T-helper 1 cell (primary cell): ENCODE measurements at places on chromosomes 5 and 9.

- no peak for DNase-seq
Observed at GRCh38 chr5:62315376-62316175, 9.6 kb downstream of the KIF2A start.

- DNase-seq = no peak
Observed at GRCh38 chr5:116225281-116225922, 140.6 kb downstream of the COMMD10 start.

GRCh38 chr5:180642779-180643178 is 6.6 kb downstream of the FLT4 start:
- DNase-seq = no peak

DNA sequence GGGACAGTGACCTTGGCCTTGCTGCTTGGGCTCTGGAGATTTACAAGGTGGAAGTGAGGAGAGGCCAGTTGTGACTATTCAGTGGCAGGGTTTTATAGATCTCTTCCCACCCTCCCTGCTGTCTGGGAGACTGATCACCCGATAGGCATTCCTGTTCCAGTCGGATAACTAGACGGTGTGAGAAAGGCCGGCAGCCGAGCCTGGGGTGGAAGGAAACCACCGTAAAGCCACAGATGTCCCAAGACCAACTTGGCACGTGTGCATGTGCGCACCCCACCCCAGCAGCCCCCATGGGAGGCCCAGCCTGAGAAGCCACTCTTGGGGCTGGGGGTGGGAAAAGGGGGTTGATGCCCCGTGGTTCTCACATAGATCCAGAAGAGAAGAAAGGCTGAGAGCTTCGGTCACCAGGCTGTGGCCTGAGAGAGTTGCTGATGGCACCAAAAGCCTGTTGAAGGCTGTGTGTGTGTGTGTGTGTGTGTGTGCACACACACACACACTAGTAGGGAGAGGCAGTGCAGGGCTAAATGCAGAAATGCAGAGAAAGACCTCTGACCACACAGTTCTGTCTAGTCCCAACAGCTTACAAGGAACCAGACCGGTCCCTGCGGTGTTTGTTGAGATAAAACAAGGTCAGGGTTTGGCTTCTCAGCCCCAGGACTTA is 225.8 kb downstream of the FANCC start:
- no peak for DNase-seq

GRCh38 chr9:70901013-70901412 is 220.4 kb downstream of the TRPM3 start:
- DNase-seq = no peak

DNA sequence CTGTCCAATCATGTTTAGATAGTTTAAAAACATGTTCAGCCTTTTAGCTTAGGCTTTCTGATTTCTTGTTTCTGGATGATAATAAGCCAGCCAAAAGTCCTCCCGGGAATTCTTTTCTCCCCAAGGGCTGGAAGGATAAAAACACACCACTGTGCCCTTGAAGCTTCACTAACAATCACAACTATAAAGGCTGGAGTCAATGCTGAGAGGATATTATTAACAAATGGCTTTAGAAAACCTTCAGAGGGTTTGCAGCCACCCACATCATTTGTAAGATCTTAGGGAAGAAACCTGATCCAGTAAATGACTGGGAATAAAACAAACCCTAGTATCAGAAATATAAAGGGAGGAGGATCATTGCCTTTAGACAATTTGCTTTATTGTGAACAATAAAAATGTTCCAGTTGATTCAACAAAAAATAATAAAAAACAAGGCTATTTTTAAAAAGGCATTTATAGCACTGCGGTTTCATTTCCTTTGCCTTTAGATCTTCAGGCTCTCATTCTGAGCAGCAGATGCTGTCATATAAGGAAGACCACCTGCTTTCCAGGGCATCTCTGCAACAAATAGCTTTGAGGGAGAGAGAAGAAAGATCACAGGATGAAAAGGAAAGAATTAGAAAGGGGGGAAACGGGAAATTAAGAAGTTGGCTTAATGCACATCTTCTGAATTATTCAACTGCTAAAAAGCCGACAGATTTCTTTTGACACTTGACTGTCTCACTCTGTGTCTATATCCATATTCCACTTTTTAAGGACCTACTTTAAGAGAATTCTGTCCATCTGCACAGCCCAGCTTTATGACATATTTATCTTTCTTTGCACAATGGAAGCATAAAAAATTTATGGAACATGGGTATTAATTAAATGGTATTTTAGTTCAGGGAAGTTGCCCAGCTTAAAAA is 277.2 kb upstream of the SLC24A2 start:
- DNase-seq = no peak

- DNase-seq = no peak
Observed at GRCh38 chr5:124747791-124748686, 1.6 kb upstream of the ZNF608 start.

DNA sequence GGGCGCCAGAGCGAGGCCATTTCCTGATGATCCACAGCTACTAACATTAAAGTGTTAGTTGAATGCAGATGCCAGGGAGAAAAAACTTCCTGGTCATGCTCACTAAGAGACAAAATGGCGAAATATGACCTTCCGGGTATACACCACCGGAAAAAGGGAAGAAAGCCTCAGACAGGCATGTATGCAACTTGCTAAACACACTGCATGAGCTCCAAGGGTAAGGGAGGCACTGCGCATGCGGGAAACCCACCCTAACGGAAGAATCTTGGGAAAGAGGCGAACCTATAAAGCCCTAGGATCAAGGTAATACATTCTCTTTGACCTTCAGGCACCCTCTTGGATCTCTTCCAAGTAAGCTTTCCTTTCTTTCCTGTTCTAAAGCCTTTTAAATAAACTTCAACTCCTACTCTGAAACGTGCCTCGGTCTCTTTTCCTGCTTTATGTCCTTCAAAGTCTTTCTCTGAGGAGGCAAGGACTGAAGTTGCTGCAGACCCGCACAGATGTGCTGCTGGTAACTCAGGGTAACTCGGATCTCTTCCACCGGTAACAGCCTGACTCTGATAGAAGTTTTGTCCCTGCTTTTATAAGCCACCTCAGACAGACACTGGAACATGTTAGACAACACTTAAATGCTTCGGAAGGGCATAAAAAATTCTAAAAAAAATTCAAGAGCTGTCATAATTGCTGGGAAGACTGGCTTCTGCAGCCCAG is 64.9 kb downstream of the DTWD2 start:
- no peak for DNase-seq

DNA sequence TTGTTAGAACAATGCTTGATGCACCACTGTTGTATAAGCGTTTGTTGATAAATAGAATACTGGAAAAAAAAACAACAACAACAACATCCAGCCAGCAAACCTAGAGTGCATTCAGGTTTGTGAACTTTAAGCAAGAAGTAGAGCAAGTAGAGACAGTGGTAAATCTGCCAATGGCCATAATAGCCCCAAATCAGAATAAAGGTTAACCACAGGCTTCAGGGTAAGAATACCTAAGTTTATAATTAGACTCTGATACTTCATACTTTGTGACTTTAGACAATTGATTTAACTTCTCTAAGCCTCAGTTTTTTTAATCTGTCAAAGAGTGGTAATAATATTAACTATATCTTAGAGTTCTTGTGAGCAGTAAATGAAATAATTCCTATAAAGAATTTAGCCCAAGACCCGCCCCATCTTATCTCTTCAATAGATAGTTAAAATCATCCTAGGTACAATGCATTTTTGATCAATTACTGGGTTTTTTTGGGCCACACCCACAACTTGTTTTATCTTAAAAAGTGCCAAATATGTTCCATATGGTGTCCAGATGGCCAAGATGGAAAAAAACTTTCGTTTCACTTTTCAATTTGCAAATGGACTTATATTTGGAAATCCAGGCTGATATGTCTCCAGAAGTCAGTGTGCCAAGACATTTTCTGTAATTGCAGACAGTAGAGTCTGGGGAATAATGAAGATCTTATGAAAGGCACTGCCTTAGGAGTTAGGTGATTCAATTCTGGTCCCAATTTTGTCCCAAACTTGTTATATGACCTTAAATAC is 24.5 kb upstream of the DPYSL3 start:
- DNase-seq = no peak

DNA sequence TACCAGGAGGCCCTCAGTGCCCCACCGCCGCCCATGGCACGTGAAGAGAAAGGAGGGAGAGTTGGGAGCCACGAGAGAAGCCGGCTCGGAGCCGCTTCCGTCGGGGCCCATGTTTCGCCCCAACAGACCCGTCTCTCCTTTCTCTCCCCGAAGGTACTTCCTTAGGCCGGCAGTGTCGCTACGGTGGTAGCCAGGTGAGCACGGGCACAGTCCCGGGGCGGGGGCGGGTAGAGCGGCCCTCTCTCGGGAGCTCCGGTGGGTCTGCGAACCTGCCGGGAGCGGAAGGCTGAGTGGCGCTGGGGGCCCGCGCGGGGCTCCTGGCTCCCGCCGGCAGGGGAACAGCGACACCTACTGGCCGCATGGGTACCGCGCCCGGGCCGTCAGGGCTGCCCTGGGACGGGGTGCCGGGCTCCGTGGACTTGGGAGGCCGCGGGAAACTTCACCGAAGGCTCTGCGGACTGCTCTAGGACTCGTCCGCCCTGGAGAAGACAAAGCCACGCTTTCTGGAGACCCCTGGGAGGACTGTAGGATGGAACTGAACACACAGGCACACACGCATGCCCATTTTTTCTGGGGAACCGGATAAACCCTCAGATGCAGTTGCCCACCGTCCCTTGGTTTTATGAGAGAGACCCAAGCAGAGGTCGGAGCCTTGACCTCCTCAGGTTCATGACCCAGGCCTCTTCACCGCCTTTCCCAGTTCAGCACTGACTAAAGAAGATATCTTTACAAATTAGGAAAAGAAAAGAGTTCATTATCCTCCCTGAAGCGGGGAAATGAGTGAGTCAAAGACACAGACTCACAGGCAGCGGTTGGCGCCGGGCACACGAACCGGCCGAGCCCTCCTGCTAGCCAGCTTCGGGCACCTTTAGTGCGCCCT is 202.5 kb downstream of the MEF2C start:
- peak; percentile 42 for DNase-seq

DNA sequence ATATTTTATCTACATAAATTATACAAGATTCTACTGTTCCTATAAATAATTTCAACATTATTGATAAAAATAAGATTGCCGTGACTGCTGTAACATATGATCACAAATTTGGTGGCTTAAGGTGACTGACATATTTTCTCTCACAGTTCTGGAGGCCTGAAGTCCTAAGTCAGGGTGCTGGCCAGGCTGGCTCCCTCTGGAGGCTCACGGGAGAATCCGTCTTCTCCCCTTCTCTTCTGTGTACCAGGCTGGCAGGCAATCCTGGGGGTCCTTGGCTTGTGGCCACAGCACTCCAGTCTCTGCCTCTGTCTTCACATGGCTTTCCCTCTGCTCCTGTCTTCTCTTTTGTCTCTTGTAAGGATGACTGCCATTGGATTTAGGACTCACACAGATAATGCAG is 31.7 kb upstream of the IRX2 start:
- DNase-seq = no peak

- DNase-seq = no peak
Observed at GRCh38 chr5:570886-571285, 41.3 kb upstream of the CEP72 start.

GRCh38 chr5:169287529-169287928 is 13.4 kb downstream of the SLIT3 start:
- DNase-seq = no peak

DNA sequence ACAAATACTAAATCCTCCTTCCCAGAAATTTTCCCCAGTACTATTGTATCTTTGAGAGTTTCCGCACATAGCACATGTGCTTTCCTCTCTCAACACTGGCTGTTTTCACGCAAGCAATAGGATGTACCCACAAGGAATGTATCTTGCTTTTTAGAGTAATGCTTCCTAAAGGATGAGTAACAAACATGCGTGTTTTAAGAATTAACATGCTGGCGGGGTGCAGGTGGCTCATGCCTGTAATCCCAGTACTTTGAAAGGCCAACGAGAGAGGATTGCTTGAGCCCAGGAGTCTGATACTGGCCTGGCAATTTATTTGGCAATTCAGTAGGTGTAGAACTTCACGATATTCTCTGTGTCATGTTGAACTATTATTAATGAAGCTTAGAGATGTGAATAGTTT is 4.6 kb downstream of the RUFY1 start:
- no peak for DNase-seq

DNA sequence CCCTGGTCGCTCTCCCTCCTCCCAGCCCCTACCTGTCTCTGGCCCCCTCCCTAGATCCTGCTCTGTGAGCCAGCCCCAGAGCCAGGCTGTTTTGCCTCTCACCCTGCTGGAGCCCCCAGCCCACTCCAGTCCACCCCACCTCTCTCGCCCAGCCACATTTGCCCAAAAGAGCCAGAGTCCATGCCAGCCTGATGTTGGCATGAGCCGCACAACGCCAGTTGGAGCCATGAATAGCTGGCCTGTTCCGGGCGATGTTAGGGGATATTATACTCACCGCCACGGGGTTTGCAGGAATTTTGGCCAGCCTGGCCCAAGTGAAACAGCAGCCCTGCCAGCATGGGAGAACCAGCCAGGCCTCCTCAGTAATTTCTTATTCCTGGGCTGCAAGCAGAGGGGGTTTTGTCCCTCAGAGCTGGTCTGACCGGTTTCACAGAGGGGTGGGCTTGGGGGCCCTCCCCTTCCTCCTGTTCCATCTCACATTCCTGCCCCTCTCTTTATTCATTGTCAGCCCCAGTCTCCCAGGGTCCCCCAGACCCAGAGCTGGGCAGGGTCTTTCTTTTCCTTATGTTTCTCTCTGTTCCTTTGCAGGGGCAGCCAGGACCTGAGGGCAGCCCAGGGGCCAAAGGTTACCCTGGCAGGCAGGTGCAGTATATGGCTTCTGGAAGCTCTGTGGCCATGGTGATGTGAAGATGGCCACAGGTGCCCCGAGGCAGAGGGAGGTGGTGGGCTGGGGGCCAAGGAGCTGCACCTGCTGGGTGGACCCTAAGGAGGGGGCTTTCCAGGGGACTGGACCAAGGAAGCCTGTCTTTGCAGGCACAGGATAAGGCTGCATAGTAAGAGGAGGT is 50.1 kb downstream of the COL27A1 start:
- DNase-seq = no peak

- no peak for DNase-seq
Observed at GRCh38 chr5:40733434-40733833, 22.3 kb downstream of the TTC33 start.

DNA sequence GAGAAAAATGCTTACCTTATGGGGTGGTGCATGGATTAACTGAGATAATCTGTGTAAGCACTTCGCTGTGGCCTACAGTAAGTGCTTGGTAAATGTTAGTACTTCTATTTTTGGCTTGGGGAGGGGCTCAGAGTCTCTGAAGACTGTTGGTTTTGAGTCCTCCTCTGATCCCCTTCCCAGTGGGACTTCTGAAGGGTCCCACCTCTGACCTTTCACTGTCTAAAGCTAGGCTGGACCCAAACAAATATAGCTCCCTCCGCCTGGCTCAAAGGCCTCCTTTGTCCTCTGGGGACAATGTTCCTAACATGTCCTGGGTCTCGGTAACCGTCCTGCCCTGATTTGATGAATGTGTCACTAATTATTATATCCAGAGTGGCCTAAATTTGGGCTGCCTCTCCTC is 34.8 kb downstream of the CAMK2A start:
- DNase-seq = no peak

- DNase-seq = no peak
Observed at GRCh38 chr5:179342577-179342976, 2.7 kb downstream of the ADAMTS2 start.

DNA sequence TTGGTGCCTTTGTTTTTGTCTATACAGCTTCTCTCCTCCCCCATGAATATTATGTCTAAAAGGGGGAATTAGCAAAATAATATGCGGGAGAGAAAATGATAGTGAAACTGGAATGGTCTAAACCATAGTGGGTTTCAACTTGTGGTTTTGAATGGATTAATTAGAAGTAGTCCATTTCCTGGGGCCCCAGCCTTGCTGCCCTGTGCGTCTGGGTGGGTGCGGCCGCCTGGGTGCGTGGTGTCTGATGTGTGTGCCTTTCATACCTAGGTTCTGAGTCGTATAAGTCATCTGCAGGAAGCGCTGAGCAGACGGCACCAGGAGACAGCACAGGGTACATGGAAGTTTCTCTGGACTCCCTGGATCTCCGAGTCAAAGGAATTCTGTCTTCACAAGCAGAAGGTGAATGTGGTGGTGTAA is 120.0 kb upstream of the CACNA1B start:
- DNase-seq = no peak
